ENCODE measurements at places on chromosomes 3 and 15.

DNA sequence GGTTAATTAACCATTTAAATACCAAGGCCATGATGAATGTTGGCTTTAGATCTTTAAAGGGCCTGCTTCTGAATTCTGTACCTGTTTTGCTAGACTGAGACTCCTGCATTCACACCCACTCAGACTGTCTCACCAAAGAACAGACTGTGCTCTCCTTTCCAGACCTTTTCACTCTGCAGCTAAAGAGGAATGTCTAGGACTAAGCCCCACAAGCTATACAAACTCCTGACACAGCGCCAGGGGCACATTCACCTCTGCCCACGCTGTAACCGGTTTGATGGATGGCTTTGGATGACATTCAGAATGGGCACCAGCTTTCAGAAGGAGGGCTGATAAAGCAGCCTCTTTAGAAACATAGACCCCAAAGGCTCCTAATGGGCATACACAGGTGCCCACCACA lies 200.1 kb downstream of the KCNMB2 start:
- DNase-seq = no peak

DNA sequence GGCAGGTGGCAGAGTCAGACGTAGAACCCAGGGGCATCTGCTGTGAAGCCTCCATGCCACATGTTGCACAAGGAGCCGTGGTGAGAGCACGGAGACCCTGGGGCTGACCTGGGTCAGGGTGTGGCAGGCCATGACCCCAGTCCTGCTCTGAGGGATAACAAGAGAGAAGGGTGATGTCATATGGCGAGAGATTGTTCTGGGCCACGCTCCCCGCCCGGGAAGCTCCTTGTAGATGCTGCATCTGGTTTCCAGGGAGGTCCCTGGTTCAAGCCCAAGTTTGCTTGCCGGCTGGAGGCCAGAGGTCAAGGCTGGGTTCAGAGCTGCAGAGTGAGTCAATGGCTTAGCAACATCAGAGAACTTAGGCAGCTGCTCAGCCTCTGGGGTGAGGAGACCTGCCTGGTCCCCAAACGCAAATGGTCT lies 17.3 kb downstream of the FGD5 start:
- no peak for DNase-seq

GRCh38 chr15:50150349-50150748 lies 31.3 kb upstream of the ATP8B4 start:
- DNase-seq = no peak

DNA sequence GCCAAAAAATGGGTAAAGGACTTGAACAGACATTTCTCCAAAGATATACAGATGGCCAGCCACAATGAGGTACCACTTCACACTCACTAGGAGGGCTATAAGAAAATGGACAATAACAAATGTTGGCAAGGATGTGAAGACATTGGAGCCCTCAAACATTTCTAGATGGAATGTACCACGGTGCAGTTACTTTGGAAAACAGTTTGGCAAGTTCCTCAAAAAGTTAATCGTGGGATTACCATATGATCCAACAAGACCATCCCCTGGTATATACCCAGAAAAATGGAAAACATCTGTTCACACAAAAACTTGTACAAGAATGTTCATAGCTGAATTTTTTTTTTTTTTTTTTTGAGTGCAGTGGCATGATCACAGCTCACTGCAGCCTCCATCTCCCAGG lies 15.9 kb upstream of the HRH1 start:
- DNase-seq = no peak

- DNase-seq = no peak
Observed at GRCh38 chr15:72271895-72272212, 500 bp downstream of the PARP6 start.

- DNase-seq = no peak
Observed at GRCh38 chr3:159609625-159610024, 379.0 kb upstream of the IL12A start.

GRCh38 chr3:58536501-58537411 lies at the start of gene ACOX2:
TSS of gene ACOX2 (minus strand) at chr3:58537190. CDS start at chr3:58535106, 2,084 bp downstream.
- DNase-seq = no peak

GRCh38 chr3:45773714-45774449 lies 22.5 kb downstream of the SLC6A20 start:
- no peak for DNase-seq

DNA sequence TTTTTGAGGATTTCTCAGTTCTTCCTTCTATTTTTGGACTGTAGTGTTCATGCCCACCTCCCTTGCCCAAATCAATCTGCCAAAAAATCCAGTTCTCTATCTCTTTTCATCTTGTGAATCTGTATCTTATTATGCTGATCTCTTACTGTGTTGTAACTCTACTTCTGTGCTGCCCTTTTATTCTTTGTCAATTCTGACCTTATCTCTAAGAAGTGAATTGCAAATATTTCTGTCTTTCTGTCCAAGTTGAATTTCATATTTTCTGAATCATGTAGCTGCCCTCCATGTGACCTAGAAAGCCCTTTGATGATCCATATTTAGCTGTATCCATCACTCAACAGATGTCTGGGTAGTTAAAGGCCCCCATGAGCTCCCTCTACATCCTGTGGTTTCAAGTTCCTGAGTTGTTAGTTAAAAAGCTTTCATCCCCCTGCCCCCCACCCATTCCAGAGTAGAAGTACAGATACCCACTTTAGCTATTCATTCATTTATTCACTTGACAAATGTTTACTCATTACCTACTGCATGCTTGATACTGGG lies 33.6 kb upstream of the ETV5 start:
- DNase-seq = no peak

DNA sequence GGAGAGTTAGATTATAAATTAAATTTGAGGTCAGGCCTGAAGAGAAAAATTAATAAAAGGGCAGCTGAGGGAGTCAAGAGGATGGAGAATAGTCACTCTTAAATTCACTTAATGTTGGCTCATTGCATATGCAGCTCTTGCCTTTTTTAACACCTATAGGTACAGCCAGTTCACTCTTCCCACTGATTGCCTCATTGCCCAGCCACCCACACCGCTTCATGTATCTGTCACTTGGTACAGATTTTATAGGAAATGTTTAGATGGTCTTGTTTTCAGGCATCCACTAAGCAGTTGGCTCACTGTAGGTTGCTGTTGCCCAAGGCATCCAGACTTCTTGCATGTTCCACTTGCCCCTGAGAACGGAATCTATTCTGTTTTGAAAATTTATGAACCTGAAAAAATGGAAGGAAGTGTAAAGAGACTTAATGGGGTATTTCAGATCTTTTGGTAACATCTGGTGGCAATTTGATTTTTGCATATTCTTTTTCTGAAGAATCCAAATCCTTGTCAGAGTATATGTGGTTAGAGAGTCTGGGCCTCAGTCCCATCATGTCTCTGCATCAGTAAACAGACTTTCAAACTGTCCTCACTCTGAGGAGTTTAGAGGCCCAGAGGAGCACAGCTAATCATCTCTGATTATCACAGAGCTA lies 151.9 kb downstream of the RBPMS2 start:
- DNase-seq = no peak

- DNase-seq = peak; percentile 21
Observed at GRCh38 chr3:11452885-11453847, 181.0 kb downstream of the ATG7 start.

DNA sequence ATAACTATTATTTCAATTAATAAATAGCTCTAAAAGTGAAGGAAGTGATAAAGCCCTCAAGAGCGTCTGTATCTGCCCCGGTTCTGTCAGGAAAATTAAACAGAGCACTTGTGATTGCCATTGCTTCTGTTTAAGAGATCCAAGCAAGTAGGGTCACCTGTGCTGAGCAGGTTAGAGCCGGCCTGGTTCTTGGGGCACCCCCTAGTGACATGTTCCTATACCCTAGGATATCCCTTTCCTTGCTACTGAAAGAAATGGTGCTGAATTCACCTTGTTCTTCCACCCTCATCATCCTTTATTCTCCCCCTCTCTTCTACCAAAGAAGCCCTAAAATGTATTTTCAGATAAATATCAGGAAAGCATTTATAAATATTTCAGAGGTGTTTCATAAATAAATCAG lies 323.5 kb downstream of the RORA start:
- DNase-seq = no peak

GRCh38 chr15:91209726-91210125 lies 109.7 kb downstream of the SV2B start:
- DNase-seq = no peak

- no peak for DNase-seq
Observed at GRCh38 chr15:71807125-71807629, 3.2 kb upstream of the NR2E3 start.

- no peak for DNase-seq
Observed at GRCh38 chr3:52062505-52062904, 6.1 kb upstream of the DUSP7 start.

GRCh38 chr15:50686469-50687301 lies at the start of gene TRPM7:
TSS of gene TRPM7 (minus strand) at chr15:50686797. CDS start at chr15:50686533, 264 bp downstream.
- DNase-seq = peak; percentile 64

GRCh38 chr3:52291508-52292181 lies 4.0 kb downstream of the GLYCTK start:
- no peak for DNase-seq

DNA sequence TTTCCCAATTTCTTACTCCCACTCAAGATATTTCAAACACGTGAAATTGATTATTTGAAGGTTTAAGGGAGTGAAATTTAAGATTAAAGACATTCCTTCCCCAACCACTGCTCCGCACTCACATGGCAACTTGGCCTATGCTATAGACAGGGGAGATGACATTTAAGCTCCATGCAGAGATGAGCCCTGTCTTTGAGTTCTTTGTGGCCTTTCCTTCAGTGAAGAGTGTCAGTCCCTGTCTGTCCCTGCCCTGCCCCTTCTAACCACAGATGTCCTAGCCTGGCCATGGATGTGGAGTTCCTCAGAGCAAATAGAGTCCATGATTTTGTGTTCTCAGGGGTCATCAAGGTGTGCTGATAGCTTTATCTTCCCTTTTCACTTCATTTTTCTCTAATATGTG lies 29.4 kb upstream of the THBS1 start:
- no peak for DNase-seq

GRCh38 chr15:88810446-88810845 lies 7.2 kb downstream of the ACAN start:
- DNase-seq = no peak

DNA sequence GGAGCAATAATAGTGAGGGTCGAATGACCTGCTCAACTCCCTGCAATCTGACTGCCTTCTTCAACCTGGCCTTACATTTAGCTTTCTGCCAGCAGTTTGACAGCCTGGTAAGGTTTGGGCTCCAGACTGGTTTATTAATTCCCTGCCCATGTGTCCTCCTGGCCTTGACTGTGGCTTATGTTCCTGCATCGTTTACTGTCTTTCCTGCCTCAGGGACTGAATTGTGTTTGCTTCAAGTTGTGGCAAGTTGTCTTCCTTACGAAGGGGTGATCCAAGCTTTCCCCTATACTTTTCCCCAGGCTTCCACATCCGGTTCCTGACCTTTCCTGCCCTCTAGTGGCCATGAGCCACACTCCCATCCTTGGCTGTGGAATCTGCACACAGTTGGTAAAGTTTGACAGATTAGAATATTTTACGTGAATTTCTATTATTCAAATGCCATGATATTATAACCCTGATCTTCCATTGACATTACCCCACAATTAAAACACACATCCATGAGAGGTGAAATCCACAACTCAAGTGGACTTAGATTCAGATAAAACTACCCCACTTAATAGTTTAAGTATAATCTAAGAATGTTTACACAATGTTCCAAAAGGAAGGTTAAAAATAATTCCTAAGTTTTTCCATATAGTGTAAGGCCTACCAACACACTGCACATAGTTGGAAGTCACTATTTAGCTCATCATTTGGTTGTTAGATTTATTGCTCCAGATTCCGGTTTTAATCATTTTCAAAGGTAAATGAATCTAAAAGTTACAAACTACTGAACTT lies 95.7 kb downstream of the NEDD4 start:
- peak; percentile 5 for DNase-seq

DNA sequence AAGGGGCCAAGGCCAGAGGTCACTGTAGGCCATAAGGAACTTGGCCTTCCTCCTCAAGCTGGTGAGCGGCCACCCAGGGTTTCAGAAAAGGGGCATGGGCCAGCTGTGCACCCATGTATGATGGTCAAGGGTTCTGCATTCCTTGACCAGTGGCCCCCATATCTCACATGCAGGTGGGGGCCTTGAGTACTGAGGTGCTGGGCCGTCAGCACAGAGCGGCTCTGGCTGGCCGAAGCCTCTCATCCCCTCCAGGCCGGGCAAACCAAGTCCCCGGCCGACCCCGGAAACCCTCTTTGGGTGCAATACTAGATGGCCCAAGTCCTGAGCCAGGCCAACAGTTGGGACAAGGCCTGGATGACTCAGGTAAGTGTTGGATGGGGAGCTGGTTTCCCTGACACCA lies 9.5 kb downstream of the ALG3 start:
- DNase-seq = no peak

DNA sequence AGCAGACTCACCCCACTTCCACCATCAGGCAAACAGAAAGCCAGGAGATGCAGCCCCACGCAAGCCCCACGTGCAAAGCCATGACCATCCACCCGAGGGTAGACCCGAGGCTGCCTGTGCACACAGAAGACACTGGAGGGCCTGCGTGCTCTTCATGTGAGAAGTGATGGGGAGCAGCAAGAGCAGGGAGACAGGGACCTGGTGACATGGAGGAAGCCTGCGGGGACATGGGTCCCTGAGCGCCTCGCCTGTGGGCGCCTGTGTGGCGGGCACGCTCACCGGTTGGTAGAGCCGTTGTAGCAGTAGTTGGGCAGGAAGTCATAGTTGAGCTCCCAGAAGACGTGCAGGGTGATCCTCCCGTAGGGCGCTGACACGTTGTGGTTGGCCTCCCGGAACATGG lies 65.0 kb downstream of the NIPA2 start:
- no peak for DNase-seq

GRCh38 chr3:156675830-156676767 lies 1.7 kb downstream of the TIPARP start:
- DNase-seq = no peak

Measured in hypothalamus (tissue), 51 donors.